ENCODE measurements at places on chromosomes 4 and X.
A peak's percentile ranks its signal among the peaks of the same experiment; 100 is the strongest.

GRCh38 chrX:69089203-69089602 lies 76.0 kb downstream of the PJA1 start:
- no peak for DNase-seq

GRCh38 chrX:79704325-79704724 lies 310.2 kb upstream of the TBX22 start:
- no peak for DNase-seq

DNA sequence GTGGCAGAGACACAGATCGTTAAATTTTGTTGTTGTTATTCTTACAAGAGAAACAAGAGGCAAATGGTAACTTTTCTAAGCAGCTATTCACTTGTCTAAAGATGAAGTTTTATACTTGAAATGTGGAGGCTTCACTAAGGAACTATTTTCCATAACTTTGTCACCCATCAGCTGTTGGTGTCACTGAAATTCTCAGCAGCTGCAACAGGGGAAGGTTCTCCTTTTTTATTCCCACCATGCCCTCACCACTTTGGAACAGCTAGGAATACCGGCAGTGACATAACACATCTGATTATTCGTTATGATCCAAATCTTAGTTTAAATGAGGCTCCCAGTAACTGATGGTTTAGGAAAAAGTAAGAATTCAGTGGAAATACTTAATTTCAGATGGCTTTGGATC lies 147.0 kb upstream of the LEF1 start:
- no peak for DNase-seq

DNA sequence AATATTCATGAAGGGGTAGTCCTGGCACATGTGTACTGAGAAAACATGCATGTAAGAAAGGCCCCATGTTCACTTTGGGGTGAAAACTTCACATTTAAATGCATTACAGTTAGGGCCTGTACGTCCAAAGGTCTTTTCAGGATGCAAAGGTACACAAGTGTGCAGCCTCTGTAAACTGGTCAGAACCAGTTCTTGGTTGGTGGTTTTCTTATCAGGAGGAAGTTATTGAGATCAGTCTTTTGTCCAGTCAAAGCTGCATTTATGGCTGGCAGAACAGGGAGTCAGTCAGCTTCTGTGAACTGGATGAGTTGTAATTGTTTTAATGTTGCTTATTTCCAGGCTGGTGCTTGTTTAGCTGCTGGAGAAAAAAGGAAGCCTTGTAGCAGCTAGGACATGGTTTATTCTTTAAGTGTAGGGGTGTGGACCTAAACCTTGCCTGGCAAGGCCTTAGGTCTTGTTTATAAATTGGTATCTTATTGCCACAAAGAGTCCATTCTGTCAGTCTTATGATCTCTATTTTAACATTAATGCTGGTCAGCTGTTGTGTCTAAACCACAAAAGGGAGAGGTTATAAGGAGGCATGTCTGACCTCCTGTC lies 1906.6 kb upstream of the TENM3 start:
- peak; percentile 1 for DNase-seq

DNA sequence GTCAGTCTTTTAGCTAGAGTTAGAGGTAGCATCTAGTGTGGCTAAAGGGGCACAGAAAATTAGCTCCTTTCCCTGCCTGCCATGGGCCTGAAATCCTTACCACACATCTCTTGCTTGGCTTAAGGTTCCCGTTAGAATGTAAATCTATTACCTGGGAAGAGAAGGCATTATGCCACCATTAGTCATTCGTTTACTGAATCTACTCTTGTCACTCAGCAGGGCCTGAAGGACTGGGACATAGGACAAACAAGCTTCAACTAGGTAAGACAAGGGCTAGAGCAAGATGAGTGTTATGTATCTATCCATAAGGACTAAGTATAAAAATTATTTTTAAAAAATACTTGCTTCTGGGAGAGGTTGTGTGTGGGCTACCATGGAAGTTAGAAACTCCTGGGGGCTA lies 112.4 kb downstream of the CT47B1 start:
- peak; percentile 21 for DNase-seq

GRCh38 chrX:150446151-150446550 lies 83.0 kb downstream of the MAMLD1 start:
- no peak for DNase-seq

- no peak for DNase-seq
These were observed 188.9 kb downstream of the CAMK2D start for GRCh38 chr4:113572620-113573019.

DNA sequence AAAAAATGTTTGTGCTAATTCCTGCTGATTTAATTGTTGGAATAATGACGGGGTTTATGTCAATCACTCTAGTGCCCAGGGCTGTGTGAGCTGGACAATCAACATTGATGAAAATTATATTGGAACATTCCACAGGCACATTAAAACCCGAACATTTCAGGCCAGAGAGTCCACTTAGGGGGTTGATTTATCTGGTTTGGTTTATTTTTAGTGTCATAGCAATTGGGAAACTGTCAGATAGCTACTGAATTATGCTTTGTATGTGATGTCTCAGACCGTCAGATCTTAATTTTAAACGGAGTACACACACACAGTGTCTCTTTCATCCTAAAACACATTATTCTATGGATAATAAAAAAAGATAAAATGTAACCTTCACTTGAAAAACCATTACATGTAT lies 51.5 kb downstream of the VEGFC start:
- no peak for DNase-seq

- peak; percentile 2 for DNase-seq
These were observed 57.3 kb upstream of the MXRA5 start for GRCh38 chrX:3403748-3404147.

GRCh38 chrX:39726771-39727170 lies 371.0 kb downstream of the BCOR start:
- DNase-seq = no peak

GRCh38 chr4:90112715-90113114 lies 14.5 kb upstream of the CCSER1 start:
- peak; percentile 30 for DNase-seq

GRCh38 chr4:105145156-105145902 lies 1.3 kb upstream of the TET2 start:
- peak; percentile 73 for DNase-seq

DNA sequence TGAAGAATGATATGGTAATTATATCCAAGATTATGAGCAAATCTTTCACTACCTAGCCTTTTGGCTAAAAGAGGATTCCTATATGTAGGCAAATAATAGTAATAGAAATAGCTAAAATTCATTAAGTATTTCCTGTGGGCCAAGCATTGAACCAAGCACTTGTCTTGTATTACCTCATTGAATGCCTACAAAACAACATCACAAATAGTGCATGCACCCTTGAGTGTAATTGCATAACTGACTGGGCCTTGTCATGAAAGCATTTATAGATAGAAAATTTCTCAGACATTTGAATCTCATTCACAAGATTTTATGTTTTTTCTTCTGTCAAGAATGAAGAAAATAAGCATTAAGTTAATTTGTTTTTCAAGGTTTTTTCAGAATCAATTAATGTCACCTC lies 3.9 kb upstream of the HPGDS start:
- no peak for DNase-seq

DNA sequence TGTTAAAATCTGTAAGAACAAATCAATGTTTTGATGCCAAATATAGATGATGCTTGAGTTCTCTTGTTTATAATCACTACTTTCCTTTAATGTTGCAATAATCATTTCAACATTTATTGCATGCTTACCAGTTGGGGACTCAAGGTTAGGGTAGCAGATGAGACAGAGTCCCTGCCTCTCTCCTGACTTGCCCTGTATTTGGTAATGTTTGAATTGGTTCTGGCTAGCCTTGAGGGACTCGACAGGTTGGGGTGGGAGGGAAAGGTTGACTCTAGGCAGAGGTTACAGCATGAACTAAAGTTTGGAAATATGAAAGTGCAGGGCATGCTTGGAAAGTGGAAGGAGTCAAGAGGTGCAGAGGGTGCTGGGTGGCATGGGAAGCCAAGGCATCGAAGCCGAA lies 2.0 kb downstream of the SEC24B start:
- DNase-seq = no peak

DNA sequence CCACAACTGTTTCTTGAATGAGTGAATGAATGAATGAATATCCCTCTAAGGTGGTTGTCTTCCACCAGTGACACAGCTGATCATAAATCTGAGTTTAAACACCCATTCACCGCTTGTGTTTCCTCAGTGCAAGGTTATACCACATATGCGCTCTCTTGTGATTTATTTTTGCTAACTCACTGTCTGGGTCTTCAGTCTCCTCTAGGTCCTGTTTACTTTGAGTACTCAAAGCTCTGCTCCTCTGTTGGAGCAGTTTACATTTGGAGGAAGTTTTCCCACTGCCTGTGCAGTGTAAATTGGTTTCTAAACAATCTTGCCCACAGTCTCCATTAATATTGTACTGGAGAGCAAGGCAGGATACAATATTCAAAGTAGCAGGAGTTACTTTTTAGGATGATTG lies 212.6 kb upstream of the JADE1 start:
- DNase-seq = no peak

GRCh38 chrX:48002929-48003328 lies 860 bp downstream of the ZNF182 start:
- DNase-seq = no peak

DNA sequence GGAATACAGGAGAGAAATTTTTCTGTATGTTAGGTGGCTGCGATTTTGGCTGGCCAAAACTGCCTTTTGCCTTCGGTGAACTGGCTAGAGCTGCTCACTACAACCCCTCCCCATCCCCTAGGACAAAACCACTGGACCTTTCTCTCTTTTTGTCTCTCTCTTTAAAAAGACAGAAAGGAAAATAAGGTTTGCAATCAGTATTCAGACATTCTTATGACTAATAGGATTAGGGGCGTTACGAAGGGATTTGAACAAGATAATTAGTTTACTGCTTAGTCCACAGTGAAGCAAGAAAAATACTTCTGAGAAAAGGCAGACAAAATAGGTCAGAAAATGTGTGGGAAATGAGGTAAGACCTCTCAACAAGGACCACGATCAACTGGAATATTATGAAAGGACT lies 180.4 kb downstream of the SLIT2 start:
- no peak for DNase-seq

DNA sequence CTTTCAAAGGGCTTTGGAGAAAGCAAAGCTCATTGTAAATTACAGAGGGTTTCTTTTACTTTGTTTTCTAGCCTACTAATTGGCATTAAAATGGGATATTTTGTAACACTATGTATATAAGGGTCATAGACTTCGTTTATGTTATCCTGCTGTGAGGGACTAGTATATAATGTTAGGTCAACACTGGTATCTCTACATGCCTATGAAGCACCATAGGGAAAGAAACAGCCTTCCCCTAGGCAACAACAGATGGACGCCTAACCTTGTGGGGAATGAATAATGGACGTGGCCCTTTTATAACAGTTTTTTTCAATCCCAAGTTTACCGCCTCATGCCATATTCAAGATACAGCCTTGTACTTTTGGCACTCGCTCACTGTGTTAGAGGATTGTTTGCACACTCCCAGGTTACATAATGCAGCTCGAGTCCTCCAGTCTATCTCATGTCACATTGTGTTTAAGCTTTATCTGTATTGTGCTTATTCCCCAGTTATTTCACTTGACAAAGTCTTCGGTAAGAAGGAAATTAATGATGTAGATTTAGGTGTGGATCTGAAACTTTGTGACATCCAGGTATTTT lies 711.0 kb downstream of the RPA4 start:
- no peak for DNase-seq

- no peak for DNase-seq
These were observed 134.8 kb upstream of the GIMD1 start for GRCh38 chr4:106503116-106504050.

GRCh38 chrX:32842053-32842452 lies 369.3 kb downstream of the DMD start:
- DNase-seq = no peak

DNA sequence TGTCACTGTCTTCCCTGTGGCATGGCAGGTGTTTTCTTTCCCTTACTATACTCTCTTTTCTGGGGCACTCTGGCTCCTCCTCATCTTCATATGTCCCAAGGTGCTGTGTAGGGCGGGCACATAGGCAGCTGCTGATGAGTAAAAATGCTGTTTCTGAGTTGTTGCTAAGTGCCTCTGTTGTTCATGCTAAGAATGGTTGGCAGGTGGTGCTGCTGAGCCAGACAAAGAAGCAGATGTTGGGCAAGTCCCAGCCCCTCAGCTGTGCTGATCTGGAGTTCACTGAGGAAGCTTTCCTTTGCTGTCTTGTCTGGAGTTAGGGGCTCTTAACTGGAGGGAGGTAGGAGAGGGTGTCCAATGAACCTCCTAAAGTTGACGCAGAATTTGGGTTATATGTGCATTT lies 40.6 kb downstream of the HADH start:
- peak; percentile 52 for DNase-seq

DNA sequence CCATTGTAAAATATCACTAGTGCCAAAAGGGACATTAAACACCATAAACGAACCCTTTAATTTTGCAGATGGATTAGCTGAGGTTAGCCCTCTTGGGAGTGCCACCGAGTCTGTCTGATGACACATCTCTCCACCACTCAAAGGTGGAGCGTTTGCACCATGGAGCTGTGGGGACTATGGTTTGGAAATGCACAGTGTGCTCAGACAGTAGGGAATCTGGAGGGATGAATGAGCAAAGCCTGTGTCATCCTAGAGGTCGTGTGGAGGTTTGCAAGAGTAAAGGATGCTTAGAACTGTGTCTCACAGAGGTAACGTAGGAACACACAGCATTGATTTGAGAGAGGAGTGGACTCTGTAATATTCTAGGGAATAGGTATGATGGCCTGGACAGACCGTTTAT lies 93.7 kb downstream of the CLNK start:
- DNase-seq = peak; percentile 86

DNA sequence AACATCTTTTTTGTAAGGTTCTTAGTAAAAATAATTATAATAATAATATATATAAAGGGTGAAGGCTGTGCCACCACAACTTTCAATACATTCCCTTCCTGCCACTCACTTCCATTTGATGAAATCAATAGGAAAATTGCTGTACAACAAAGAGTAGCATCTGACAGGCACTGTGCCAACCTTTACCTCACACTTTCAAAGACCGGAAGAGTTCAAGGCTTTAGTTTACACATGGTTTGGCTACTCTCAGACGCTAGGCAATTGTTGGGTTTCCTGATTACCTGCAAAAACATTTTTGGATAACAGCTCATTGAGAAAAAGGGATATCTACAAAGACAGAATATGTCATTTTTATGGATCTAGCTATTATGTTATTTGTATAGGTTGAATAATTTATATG lies 5.5 kb upstream of the ING2 start:
- DNase-seq = peak; percentile 59
